ENCODE measurements at places on chromosomes 12 and 14. TPM values are rescaled to one million over a fixed set of nuclear protein-coding genes. Genes with fewer than 3 reads are reported as not detected.

GRCh38 chr12:108911915-108912314 is 32.0 kb downstream of the DAO start:
- DNase-seq = no peak

DNA sequence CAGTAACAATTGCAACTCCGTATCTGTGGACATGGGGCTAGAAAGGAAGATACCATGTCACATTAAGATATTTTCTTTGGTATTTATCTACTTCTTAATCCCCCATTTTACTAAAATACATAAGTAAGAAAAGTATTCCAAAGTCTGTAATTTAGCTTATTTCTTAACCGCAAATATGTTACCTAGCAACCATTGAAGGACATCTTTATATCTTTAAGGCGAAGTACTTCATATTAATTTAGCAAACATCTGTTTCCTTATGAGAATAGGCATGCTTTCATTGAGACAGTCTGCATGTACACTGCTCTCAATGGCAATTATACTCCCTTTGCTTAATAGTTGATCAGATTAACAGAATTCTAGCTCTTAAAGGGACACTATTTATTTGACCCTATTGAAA is 88.8 kb downstream of the NAV3 start:
- no peak for DNase-seq

DNA sequence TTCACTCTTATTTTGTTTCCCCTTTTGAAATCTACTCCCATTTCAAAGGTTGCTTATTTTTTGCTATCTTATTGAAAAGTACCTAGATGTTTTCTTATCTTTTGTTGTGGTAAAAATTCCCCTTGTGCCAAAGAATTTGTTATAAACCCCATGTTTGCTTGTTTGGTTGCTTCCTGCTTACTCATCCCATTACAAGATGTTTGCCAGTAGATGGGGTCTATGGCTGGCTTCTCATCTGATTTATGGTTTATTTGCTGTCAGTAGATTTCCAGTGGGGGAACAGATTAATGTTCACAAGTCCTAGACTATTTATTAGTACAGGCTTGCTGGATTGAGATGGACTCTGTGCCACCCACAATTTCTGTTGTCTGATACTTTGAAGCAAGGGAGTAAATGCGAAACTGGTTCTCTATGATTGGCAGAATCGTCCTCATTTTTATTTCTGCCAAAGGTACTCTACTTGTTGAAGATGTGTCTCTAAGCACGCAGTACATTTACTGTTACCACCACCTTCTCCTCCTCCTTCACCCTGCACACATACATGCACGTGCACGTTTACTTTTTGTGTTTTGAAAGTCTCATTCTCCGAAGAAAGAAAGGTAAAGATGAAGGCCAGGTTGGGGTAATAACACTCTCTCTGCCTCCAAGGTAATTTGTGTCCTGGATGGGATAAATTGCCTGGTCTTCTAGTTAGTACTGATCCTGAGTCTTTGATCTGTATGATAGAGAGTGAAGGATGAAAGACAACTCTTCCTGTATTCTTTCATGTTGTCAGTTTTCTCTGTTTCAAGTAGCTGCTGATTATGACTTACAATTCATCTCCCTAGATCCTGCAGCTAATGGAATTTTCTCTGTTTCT is 117.2 kb upstream of the ATP2B1 start:
- no peak for DNase-seq

DNA sequence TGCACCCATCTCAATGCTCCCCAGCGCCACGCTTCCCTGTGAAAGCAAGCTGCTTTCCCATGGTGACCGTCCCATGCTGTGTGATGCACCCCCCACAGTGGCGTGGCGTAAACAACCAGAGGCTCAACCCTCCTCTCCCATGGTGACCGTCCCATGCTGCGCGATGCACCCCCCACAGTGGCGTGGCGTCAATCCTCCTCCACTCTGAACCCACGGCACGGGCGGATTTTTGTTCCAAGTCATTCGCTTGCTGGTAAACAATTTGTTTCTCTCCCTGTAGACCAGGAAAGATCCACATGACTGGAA is 8.9 kb downstream of the STX2 start:
- no peak for DNase-seq

Gene PTGER2
- 2.9 TPM for total RNA-seq

DNA sequence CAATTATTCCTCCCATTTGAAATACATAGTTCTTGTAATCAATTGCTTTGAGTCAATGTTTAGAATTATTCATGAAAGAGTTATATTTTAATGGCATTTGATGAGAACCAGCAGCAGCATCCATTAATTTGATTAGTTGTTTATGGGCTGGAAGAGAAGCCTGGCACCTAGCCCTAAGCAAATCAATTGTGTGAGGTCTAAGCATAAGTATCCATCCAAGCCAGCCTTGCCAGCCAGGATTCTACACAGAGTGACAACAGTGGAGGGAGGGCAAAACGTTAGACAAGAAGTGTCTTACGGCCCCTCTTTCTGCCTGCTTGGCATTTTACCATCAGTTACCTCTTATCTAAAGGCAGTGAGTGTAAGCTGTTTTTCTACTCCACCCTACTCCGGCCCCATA is 478.5 kb downstream of the NELL2 start:
- no peak for DNase-seq

Gene FAM181A
- not detected for total RNA-seq

GRCh38 chr14:56482310-56482911 is 97.2 kb upstream of the TMEM260 start:
- DNase-seq = peak; percentile 7

DNA sequence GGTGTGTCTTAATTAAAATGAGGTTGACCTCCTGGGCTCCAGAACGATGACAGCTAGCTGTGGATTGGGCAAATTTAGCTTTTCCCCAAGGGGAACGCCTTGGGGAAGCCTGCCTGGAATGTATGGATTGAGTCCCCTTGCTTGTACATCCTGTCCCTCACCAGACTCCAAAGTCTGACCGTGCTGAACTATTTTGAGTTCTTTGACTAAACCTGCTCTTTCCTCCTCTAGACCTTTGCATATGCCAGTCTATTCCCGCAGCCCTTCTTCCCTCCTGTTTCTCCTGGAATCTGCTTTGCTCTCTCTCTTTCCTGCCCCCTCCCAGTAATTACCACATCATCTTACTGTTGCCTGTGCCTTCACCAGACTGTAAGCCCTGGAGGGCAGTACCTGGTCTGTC is 11.5 kb upstream of the KDM2B start:
- no peak for DNase-seq

- DNase-seq = no peak
Measured at GRCh38 chr12:42469355-42470175, 120.0 kb downstream of the PRICKLE1 start.

Gene RNASE2
- total RNA-seq = not detected

Gene TCTN1
- total RNA-seq = 23.3 TPM

GRCh38 chr12:92650228-92650822 is 52.5 kb upstream of the PLEKHG7 start:
- no peak for DNase-seq

DNA sequence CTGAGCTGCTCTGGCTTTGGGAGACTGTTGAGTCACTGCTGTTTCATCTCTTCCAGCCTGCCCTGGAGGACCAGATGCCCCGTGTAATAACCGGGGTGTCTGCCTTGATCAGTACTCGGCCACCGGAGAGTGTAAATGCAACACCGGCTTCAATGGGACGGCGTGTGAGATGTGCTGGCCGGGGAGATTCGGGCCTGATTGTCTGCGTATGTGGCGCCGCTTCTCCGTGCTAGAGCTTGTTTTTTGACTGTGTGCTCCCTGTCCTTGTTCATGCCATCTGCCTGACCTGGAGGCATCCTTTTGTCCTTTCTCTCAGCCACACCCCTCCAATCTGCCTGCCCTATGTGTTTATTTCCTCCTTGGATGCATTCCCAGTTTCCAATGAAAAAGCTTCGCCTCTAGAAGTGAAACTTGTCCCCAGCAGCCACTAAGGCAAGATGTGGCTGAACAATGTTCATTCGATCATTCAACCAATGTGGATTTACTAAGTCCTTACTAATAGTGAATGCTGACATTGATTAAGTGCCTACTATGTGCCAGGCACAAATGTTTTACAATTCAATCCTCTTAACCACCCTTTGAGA is 98.6 kb downstream of the NT5DC3 start:
- DNase-seq = peak; percentile 34

Gene TC2N
- total RNA-seq = 0.05 TPM

Gene PLEKHG7
- total RNA-seq = not detected

- DNase-seq = no peak
Measured at GRCh38 chr14:104877806-104878550, 12.9 kb downstream of the CEP170B start.

- no peak for DNase-seq
Measured at GRCh38 chr14:49427117-49427516, 159.1 kb downstream of the RPS29 start.

DNA sequence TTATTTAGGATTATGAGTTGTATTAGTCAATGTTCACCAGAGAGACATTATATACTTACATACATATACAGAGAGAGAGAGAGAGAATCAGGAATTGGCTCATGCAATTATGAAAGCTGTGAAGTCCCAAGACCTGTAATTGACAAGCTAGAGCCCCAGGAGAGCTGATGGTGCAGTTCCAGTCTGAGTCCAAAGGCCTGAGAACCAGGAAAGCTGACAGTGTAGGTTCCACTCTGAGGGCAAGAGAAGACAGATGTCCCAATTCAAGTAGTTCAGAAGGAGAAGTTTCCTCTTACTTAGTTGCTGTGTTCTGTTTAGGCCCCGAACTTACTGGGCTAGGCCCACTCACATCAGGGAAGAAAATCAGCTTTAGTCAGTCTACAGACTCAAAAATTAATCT is 76.4 kb upstream of the FICD start:
- no peak for DNase-seq

Gene TAS2R8
- total RNA-seq = not detected

GRCh38 chr12:122298071-122298748 is 31.9 kb upstream of the VPS33A start:
- no peak for DNase-seq

GRCh38 chr12:12954356-12954755 is 2.4 kb upstream of the GPRC5D start:
- no peak for DNase-seq

- no peak for DNase-seq
Measured at GRCh38 chr12:96514328-96514727, 25.0 kb downstream of the CFAP54 start.

Gene CCDC38
- 0.39 TPM for total RNA-seq

DNA sequence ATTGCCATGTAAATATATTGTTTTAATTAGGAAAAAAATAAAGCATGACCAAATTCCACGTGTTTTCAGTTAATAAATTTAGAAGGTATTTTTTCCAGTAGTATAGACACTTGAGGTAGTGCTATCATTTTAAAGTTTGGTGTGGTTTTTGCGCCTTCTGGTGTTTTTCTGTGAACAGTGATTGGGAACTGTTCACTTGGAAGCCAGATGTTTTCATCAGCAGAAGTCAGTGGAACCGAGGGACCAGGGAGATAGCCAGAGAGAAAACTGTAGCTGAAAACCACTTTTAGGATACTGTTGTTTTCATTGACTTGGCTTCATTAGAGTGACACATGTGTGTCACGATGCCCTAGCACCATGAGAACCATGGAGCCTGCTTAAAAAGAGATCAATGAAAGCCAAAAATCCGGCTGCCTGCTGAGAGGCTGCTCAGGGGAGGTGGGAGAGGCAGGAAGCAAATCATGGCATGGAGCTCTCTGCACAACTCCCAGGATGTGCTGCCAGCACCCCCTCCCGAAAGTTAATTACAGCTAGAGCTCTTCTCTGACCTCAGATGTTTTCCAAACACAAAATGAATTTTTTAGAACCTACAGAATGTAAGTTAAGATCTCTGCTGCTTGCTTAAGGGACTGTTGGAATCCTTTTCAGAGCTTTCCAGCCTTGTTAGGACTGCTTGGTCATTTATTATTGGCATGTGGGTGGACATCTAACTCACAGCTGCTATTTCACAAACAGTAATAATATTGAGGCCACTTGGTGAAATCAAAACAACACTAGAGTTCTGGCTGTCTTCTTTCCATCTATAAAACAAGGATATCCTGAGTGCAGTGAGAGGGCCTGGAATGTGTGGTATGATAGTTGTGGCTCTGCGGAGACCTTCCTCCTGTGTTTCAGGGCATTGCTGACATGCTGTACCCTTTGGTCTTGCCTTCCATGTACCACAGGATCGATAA is 192.3 kb downstream of the ANO4 start:
- peak; percentile 3 for DNase-seq

DNA sequence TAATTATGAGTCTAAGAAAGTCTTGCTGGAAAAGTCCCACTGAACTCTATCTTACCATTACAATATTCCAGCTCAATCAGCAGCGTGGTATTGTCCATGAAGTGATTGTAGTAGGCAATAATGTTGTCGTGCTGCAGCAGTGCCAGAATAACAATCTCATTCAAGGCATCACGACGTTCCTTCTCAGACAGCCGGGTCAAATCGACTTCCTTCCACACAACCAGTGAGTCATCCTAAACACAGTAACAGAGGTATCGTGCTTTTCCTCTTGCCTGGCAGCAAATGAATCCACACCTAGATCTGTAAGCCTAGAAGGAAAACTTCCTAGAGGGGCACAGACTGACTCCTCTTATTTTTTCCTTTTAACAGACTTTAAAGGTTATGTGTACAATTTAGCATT is 2.9 kb downstream of the NEK9 start:
- peak; percentile 32 for DNase-seq

DNA sequence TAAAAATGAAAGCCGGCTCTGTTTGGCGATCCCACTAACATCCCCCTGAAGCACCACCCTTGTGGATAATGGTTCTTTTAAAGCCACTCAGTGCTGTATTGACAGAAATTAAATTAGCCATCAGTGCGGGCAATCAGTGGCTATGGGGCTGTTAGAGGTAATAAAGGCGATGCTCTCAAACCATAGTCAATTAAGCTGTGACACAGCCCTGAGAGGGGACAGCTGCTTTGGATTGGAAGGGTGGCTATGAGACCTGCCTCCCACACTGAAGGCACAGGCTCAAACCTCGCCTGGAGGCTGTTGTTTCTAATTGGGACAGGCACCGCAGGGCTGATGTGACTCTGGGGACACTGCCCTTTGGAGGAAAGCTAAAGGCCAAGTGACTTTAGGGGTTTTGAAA is 562.2 kb downstream of the VRK1 start:
- DNase-seq = no peak

DNA sequence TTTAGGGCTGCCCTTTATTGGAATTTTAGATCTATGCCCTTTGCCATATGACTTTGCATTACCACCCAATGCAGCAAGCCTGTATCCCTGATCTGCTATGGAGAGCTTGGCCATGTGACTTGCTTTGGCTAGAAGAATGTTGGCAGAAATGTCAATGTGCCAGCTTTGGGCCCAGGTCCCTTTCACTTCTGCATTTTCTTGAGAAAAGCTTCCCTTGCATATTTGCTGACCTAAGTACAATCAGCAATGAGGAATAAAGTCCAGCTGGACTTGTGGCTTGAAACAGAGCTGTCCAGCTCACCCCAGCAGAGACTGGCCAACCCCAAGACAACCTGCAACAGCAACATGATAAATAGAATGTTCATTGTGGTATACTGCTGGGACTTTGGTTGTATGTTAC is 135.9 kb downstream of the PAH start:
- DNase-seq = no peak

GRCh38 chr12:23169012-23169695 is 544.2 kb downstream of the ETNK1 start:
- no peak for DNase-seq

GRCh38 chr12:42104087-42104486 is 40.6 kb downstream of the GXYLT1 start:
- no peak for DNase-seq
